ENCODE measurements at places on chromosomes 3 and 15.

DNA sequence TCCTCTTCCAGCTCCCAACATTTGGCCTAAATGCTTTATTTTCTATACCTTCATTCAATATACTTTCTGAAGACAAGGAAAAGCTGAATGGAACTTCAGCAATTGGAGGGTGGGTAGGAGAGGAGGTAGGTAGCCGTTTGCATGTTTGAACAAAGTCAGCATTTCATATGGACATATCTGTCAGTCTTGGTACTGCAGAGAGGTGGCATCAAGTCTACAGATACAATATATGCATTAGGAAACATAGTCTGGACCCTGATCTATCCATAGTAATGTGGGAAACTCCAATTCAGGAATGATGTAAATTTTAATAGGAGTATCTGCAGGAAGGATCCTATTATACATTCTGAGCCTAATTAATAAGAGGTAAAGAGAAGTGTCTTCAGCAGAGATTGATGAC is 526.4 kb downstream of the MECOM start:
- DNase-seq, result no peak

- DNase-seq, result no peak
Measured at GRCh38 chr3:143989461-143989860, 17.8 kb downstream of the DIPK2A start.

- no peak for DNase-seq
Measured at GRCh38 chr3:32128936-32129335, 22.5 kb downstream of the GPD1L start.

DNA sequence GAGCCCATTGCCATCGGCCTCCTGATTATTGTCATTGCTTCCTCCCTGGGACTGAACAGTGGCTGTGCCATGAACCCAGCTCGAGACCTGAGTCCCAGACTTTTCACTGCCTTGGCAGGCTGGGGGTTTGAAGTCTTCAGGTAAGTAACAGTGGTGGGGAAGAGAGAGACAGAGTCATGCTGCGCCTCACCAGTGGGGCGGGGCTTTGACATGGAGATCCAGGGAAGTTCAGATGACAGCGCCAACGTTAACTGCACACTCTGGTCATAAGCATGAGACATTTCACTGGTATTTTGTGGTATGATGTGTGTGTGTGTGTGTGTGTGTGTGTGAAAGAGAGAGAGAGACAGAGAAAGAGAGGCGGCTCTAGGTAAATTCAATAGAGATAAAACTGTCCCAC is 41.0 kb downstream of the AQP9 start:
- DNase-seq, result no peak

DNA sequence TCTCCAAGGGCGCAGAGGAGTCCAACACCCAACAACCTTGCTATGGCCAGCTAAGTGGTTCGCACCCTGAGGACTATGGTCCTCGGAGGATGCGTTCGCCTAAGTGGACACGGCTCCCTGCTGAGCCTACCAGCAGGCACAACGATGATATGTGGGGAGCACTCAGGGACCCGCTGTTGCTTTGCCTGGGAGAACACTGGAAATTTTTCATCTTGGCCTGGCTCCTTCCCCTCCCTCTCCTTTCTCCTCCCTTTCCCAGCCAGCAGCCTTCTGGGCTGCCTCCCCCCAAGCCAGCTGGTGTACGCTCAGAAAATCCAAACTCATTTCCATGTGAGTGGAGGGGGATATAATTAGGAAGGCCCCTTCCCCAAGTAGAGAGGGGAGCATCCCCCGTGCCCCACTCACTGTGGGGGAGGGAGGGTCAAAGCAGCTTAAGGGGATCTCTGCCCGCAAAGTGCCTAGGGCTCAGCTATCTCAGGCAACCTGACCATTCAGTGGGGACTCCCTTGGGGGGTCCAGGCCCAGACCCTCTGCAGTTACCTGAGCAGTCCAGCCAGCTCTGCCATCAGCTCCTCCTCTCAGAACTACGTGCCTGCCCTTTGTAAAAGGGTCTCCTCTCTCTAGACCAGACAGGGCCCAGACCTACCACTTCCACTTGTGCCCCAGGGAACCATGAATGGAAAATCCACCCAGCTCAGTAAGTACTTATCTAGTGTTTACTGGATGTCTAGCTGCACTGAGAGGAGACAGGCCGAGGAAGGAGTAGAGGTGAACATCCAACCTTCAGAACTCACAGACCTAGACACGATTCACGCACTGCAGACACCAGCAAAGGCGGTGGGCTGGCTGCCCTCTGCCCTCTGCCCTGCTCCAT is 742 bp upstream of the SEMA7A start:
- DNase-seq, result no peak

DNA sequence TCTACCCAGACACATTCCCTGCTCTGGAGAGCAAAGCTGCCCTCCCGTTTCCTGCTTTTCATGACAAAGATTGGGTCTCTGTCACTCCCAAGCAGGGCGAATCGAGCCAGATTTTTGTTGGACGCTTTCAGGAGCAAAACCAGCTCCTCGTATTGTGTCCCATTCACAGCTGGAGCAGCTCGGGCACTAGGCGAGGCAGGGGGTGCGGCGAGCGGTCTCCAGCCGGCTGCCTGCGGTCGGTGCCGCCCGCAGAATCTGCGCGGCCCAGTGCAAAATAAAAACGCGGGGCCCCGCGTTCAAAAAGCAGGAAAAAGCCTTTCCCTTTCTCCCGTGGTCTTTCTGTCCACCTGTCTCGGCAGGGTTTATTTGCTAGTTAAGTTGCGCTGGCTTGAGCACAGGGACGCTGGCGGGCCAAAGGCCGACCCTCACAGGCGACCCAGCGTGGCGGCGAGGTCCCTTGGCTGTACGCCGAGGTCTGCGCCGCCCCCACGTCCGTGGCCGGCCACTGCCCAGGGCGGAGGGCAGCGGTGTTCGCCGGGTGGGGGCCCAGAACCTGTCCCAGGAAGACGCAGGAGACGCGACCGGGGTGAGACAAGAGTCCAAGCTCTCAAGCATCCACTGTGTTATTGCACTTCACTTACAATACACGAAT is 71.2 kb downstream of the CYP19A1 start:
- DNase-seq, result no peak

DNA sequence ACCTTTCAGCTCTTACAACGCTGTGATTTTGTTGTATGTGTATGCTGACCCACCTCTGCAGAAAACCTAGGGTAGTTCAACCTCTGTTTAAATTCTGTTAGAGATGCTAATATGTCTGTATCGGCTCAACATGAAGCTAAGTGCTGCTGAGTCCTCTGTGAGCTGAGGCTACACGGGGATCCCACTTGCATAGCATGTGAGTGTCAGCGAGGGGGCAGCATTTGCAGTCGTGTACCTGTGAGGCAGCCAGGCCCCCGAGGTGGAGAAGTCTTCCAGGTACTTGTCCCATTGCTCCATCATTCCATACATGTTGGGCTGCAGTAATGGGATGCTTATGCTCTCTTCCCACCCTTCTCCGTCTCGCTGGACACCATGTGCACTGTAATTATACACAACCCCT is 3.7 kb downstream of the MKRN2OS start:
- DNase-seq, result no peak

DNA sequence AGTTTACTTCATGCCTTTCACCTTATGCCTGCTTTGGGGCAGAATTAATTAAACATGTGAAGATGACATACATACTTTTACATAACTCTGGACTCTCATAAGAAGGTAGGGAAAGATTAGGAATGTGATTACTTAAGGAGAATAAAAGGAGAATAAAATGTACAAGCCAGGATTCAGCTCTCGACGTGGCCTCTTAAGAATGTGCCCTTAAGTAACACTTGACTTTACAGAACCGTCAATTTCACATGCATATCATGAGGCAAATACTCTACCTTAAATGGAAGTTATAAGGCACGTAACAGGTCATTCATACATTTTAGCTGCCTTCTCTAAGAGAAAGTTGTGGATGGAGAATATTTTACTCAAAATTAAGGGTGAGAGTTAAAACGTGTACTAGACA is 263.7 kb upstream of the LMCD1 start:
- DNase-seq, result no peak

DNA sequence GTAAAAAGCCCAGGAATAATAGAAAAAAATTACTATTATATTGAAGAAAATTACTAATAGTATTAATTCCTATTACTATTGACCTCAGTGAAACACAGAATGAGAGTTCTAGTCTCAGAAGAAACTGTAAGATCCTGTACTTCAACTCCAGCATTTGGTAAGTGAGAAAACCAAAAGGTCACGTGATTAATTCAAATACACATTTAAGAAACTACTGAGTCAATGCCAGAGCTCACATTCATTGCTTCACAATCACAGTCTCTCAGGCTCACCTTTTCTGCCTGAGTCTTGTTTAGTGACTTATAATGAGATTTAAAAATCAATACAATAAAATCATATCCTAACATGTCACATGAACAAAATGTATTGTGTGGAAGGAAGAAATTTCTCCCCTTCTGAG is 556.1 kb downstream of the FGF12 start:
- peak; percentile 2 for DNase-seq

DNA sequence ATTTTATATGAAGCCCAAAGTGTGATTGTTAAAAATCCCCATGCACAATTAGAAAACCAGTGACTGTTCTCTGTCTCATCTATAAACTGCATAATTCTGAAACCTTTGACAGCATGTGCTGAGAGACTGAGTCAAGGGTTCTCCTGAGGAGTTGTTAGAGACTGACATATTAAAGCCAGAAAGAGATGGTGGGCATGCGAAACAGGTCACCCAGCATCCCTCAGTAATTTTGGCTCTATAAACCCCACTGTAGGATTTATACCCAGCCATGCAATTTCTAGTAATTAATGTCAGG is 3.6 kb downstream of the VGLL3 start:
- DNase-seq, result no peak

GRCh38 chr3:179438841-179439240 is 12.4 kb downstream of the GNB4 start:
- DNase-seq, result no peak

DNA sequence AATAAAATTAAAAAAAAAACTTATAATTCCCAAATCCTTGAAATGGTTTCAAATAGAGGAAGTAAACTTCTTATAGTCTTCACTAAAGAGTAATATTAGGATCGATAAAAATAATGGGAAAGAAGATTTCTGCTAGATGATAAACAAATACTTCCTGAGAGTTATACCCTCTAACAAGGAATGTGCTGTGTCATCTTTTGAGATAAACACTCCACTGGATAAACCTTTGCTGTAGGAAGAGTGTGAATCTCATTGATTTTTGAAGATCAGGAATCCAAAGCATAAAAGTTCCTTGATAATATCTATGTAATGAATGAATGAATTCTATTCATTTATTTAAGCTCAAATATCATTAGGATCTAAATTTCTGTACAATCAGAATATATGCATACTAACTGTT is 161.0 kb upstream of the GBE1 start:
- no peak for DNase-seq

DNA sequence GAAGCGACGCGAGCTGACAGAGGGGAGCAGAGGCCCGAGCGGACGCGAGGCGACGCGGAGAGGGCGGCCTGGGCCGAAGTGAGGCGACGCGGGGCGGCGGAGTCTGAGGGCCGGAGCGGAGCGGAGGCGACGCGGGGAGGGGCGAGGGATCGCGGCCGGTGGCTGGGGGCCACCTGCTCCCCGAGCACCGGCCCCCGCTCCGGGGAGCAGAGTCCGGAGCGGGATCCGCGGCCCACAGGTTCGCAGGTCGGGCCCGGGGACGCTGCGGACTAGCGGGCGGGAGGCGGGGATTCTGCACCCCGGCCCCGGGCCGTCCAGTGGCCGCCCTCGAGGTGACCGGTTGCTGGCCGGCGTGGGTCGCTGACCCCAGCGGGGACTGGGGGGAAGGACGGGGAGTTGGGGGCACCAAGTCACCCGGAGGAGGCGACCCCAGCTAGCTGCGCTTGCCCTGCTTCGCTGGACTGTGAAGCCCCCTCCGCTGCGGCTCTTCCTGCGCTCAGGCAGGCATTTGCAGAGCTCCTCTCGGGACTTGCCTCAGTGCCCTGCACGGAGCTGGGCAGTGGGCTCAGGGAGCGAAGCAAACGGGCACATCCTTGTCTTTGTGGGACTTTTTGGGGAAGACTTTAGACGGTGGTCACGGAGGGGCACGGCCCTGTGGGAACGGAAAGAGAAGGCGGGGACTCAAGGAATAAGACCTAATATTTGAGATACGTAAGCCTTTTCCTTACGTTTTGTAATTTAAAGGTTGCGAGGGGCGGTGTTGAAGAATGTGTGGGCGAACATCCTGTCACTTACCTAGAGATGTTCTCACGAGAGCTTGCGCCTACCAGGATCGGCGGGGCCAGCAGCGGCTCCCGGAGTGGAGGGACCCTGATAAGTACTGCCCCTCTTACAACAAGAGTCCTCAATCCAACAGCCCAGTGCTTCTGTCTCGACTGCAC is 566 bp downstream of the HMCES start:
- DNase-seq, result peak; percentile 66

- DNase-seq, result peak; percentile 80
Measured at GRCh38 chr3:183265834-183266417, 12.9 kb downstream of the B3GNT5 start.

GRCh38 chr3:12421132-12421531 is 63.1 kb upstream of the TSEN2 start:
- no peak for DNase-seq

DNA sequence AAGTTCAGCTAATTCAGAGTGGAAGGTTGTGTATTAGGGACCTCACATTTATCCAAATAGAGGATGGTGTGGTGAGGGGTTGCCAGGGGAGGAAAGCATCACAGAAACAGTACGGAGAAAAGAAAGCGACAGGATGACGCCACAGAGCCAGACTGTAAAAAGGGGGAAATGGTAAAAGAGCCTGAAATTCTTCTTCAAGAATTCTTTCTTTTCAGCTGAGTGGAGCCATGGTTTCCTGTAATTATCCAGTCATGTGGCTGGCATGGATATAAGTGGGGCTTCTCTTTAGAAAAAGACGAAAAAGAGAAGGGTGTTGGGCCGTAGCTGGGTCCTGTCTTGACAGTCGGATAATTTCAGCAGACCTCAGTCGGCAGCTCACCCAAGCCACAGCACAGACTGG is 24.5 kb upstream of the PSMD6 start:
- no peak for DNase-seq

DNA sequence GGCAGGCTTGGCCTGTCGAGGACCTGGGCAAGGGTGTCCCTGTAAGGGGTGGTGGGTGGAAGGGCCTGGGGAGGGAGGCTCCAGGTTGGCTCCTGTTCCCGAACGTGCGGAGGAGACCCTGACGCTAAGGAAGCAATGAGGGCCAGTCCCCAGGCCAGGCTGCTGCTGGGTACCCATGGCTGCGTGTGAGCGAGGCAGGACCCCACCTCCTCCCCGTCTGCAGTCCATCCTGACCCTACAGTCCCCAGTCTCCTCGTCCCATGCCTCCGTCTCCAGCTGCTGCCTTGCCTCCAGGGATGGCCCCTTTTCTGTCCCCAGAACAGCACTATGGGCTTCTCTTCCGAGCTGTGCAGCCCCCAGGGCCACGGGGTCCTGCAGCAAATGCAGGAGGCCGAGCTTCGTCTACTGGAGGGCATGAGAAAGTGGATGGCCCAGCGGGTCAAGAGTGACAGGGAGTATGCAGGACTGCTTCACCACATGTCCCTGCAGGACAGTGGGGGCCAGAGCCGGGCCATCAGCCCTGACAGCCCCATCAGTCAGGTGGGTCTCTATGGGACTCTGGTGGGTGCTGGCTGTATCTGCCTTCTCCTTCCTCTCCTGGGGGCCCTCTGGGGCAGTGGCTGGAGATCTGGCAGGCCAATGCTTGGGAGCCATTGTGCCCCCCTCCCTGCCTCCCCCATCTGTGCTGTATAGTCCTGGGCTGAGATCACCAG is 571 bp downstream of the FES start:
- DNase-seq, result no peak

GRCh38 chr3:159280386-159281191 is 478.7 kb downstream of the MFSD1 start:
- DNase-seq, result no peak
